ENCODE measurements at places on chromosomes 1 and 21.

DNA sequence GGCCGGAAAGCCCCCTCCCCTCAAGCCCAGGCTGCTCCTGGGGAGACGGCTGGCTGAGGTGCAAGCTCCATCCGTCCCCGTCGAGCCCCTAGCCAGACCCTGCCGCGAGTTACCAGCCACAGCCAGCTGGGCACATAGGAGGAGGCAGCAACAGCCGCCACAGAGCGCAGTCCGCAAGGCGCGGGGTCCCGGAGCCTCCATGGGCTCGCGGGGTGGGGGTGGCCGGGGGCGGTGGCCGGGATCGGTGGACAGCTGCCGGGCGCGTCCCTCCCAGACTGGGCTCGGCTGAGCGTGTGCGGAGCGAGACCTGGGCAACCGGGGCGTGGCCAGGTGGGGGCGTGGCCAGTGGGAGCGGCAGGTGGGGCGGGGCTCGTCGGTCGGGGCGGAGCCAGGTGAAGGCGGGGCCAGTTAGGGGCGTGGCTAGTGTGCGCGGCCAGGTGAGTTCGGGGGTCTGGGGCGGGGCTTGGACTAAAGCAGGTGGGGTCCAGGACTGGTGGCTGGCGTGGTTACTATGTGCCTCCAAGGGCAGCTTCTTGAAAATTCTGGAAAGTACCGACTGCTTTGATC lies at the start of gene CD164L2:
Gene CD164L2 (minus strand): TSS at position 295 of the 567 bp plus-strand sequence. CDS start 94 bp downstream, at position 201.
- no peak within 1 kb of the TSS for H3K4me3 ChIP-seq
- no peak within 1 kb of the TSS for H3K27ac ChIP-seq
- H3K4me1 ChIP-seq, result no peaks in the 10 kb centered on the region
- H3K36me3 ChIP-seq, result no peaks in the 10 kb centered on the region
- peak; percentile 87 for DNase-seq

GRCh38 chr21:38080888-38081287 lies 164.6 kb upstream of the KCNJ6 start:
- no peak overlapping the region for H3K4me3 ChIP-seq
- no peaks in the 10 kb centered on the region for H3K4me1 ChIP-seq
- no peaks in the 10 kb centered on the region for H3K36me3 ChIP-seq
- H3K27me3 ChIP-seq, result no peaks in the 10 kb centered on the region
- no peak overlapping the region for H3K27ac ChIP-seq

DNA sequence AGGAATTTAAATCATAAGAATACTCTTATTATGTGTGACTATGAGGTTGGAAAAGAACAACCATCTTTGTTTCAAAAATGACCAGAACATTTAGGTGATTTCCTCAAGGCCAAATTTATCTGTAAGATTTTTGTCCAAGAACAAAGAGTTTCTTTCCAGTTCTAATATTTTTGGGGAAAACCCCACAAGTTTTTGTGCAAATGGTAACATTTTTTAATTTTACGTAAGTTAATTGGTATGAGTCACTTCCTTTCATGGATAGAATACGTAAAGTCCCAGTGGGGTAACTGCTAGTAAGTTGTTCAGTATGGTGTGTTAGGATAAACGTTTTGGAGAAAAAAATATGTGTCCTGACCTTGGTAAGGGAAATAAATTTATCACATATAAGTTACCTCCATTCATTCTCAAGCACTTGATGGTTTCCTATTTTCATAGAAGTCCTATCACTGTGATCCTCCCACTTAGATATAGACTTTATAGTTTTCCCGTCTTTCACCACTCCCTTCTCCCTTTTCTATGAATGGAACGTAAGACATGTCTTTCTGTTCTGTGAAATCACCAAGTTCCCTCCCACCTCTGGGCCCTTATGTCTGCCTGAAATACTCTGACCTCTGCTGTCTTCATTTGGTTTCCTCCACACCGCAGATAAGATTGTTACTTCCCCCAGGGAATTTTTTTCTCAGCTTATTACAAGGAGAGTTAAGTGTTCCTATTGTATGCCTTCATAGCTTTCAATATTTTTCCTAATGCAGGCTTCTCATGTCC lies 34.9 kb upstream of the TSNAX start:
- no peaks in the 10 kb centered on the region for H3K36me3 ChIP-seq
- H3K27ac ChIP-seq, result no peak overlapping the region
- no peaks in the 10 kb centered on the region for H3K4me1 ChIP-seq
- no peaks in the 10 kb centered on the region for H3K27me3 ChIP-seq

DNA sequence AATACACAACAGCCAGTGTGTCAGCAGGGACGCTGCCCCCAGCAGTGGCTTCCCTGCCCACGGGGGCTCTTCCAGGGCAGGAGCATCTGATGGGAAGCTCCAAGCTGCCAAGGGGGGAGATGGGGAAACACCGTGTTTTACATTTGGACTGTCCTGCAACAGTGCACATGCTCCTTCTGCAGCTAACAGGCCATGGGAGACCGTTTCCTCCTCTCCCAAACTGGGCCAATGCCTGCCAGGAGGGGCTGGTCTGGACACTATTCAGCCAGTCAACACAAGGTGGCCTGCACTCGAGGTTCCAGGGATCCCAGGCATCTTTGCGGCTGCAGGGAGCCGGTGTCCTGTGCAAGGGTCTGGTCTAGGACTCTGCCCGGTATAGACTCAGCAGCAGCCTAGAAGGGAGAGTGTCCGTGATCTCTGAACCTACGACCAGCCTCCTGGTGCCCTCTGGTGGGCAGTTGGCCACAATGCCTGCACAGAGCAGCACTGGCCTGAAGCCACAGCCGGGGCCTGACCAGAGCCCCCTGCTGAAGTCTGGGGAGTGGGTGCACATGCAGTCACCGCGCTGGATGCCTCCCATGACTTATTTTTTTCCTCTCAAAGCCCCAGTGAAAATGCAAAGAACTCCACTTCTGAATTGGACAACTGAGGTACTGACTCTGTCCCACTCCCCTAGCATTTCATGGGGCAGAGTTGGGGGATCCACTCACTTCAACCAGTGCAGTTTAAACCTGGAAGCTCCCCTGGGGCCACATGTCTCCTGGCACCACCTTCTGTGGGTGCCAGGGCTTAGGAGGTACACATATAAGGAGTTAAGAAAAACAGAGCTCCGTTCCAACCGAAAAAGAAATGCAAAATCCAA lies 33.3 kb downstream of the RCC2 start:
- H3K4me3 ChIP-seq, result no peak overlapping the region
- H3K27ac ChIP-seq, result no peak overlapping the region
- H3K4me1 ChIP-seq, result no peaks in the 10 kb centered on the region
- H3K36me3 ChIP-seq, result peaks cover 14% of the 10 kb centered on the region
- DNase-seq, result peak; percentile 81

DNA sequence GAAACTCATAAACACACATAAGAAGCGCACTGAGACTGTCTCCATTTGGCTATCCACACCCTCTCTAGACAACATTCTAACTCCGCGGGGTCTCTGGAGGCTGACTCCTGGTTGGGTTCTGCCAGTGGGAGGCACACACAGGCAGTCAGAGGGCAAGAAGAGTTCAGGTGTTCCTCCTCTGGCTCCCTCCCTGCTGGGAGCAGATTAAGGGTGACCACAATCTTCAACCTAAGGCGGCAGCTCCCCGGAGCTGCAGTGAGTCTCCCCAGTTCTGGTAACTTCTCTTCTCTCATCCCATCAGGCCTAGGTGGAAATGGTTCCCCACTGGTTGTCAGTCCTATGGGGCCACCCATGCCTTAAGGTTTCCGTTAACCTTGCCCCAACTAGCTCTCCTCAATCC lies 7.4 kb upstream of the TENT5C start:
- H3K36me3 ChIP-seq, result no peaks in the 10 kb centered on the region
- H3K27ac ChIP-seq, result no peak overlapping the region
- DNase-seq, result no peak
- no peak overlapping the region for H3K4me3 ChIP-seq
- H3K27me3 ChIP-seq, result no peaks in the 10 kb centered on the region

Measured in kidney (tissue), 22 donors.